ENCODE measurements at places on chromosomes 2 and 18.

- no peak for DNase-seq
Measured at GRCh38 chr2:241999184-241999583, 129.7 kb downstream of the RTP5 start.

DNA sequence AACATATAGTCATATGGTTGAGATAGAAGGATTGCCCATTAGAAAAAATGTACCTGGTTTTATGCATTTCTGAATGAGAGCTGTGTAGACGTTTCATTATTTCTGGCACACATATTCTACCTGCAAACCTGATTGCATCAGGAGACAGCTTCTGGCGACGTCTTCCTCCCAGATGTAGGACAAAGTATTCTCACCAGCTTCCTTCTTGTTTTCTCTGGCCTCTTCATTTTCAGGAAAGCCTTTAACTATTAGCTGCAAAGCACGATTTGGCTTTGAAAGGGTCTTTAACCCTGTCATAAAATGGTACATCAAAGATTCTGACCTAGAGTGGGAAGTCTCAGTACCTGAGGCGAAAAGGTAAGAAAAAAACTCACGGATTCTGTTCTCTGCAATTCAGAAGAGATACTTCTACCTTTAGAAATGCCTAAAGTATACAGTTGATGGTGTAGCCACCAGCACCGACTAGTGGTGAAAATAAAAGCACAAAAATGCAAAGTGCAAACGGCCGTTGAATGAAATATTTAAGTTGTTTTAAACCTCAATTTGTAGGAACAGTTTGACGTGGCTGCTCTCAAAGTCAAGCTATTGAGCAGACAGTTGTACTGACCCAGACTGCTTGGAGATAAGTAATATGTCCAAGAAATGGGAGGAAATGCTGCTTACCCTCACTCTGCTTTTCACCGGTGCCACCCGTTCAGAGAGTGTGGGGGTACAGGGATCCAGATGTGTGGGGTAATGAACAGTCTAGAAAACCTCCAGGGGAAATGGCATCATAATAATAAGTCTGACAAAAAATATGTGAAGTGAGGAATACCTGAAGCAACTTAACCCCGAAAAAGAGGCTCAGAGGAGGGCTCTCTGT is 20.2 kb downstream of the IL18RAP start:
- peak; percentile 10 for DNase-seq

- no peak for DNase-seq
Measured at GRCh38 chr2:74522516-74522915, 3.5 kb downstream of the DQX1 start.

GRCh38 chr2:85717308-85718008 is 23.3 kb downstream of the GNLY start:
- DNase-seq = no peak

- no peak for DNase-seq
Measured at GRCh38 chr2:204706939-204707338, 161.7 kb downstream of the PARD3B start.

DNA sequence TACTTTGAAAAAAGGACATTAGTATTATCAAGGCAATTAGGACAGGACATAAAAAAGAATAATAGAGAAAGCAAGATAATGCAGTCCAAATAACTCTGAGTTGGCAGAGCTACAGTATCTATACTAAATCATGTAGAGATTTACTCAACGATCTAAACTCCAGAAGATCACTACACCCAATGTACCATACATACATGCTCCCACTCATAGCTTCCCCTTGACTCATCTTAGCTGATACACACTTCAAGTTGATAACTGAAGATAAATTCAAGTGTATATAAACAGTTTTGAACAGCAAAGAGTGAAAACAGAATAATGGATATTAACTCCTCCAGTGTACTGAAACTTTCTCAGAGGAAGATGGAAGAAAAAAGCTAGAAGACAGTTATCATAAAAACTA is 78.5 kb downstream of the SESTD1 start:
- DNase-seq = no peak

DNA sequence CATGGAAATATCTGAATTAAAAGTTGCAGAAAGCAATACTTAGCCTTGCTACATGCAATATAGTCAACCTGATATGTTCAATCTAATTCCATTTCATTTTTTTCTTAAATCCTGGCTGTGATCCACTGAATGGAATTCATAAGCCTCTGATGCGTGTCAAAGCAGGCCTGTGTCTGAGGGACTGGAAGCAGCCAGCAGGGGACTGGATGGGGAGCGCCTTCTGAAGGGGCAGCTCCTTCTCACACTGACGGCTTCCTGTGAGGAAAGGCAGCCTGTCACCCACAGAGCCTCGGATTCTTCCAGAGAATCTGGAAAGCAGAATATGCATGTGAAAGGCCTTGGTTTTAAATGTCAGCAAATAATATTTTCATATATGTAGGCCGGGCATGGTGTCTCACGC is 73.5 kb downstream of the KCNF1 start:
- no peak for DNase-seq

GRCh38 chr2:233976690-233977294 is 59.6 kb downstream of the TRPM8 start:
- DNase-seq = no peak

GRCh38 chr2:179262077-179262660 is 2.5 kb downstream of the SESTD1 start:
- no peak for DNase-seq

DNA sequence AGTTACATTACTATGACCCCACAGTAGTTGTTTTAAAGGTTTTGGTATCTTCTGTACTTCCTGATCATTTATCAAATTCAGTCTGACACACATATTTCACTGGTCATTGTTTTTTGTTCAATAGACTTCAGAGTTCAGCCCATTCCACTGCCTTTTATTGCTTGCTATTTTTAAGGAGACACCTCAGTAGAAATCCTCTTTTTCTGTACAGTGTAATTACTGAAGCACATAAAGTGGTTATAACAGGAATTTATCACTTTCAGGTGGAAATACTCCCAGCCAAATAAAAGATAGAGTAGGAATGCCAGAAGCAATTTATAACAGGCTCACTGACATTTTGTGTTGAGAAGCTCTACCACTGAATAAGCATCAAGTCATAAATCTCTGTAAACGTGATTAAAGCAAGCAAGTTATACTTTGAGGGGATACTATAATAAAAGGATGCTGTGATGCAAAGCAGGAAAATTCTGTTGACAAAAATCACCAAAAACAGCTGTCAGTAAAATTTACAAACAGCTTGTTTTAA is 6.6 kb upstream of the BARD1 start:
- no peak for DNase-seq

GRCh38 chr18:76376668-76377358 is 118.2 kb downstream of the ZNF516 start:
- no peak for DNase-seq

DNA sequence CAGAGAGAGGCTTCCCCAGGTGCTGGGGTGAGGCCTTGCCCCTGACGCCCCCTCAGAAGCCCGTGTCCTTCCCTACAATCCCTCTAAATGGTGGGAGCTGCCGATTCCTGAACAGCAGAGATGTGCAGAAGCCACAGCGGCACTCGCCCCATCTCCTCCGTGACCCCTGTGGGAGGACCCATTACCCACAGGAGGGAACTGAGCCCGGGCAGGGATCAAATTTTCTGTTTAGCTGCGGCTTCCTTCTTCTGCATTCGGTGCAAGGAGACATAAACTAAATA is 181.2 kb upstream of the RAB6C start:
- DNase-seq = no peak

DNA sequence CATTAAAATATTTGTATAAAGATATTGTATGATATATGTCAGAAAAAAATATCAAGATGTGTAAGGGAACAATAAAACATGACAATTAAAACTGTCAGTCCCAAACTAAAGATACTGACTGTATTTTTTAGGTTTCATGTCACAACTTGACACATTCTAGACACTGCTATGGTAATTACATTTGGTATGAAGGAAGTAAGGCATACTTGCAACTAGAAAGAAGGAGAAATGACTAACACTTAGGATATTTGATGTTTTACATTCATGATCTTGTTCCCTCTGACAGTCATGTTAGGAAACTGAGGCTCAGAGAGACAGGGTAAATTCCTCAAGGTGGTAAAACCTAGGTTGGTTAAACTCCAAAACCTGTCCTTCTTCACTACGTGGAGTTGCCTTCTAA is 68.3 kb downstream of the TMEFF2 start:
- DNase-seq = no peak

DNA sequence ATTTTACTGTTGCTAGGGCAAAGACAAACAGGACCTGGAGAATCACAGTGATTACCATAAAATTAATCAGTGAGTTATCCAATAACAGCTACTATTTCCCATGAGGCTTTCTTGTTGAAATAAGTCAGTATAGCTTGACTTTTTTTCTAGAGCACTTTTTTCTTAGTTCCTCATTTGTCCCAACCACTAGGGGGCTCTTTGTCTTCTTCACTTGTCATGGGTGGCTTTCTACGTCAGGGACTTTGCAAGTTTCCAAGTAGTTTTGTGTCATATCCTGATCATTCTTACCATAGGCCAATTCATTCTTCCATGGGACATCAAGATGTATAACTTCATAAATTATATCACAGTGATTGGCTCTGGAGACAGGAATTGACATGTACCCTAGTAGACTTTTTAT is 1019.6 kb upstream of the PIK3C3 start:
- DNase-seq = no peak

DNA sequence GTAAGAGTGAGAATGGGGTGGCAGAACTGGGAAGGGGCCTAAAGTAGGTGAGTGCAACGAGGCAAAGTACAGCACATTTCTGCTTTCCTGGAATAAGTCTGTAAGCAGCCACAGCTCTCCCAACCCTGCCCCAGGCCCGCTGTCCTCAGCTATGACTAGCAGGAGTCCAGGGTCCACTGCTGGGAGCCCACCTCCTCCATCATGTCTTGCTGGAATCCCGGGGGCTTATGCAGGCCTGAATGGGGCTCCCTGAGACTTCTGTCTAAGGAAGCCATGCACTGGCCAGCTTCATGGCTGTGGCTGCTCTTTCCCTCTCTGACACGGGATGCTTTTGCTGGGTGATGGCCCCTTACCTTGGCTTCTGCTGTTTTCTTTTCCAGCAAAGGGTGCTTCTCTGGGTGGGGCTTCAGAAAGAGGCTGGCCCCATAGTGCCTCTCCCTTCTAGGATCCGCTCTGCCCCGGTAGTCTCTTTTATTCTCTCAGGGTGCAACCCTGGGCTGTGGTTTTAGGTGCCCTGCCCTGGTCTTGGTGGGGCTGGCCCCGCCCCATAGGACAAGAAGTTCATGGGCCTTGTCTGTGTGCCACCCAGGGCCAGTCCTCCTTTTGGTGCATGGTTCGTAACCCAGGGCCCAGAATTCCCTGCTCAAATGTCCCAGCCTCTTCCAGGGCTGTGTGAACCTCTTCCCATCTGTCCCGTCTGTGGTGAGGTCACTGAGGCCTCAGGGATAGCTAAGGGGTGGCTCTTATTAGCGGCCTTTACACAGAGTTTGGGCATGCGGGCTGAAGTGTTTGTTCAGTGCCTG is 33.8 kb upstream of the POLE4 start:
- DNase-seq = no peak

GRCh38 chr2:132593171-132593570 is 76.8 kb downstream of the LYPD1 start:
- no peak for DNase-seq

DNA sequence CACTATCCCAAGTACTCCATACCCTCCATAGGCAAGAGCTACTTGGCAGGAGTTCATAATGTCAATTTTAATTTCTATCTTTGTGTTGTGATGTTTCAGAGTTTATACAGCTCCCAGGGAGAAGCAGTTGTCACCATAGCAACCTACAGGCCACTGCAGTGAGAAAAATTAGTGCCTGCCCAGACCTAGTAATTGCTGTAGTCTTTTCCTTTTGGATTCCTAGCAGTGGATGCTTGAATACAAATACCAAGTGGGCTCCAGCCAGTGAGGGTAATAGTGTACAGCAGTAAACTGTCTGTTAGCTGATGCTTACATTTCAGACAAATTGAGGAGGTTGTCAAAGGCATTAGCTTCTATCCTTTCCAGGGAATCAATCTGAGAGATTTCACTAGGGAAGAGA is 26.7 kb downstream of the LHCGR start:
- no peak for DNase-seq

DNA sequence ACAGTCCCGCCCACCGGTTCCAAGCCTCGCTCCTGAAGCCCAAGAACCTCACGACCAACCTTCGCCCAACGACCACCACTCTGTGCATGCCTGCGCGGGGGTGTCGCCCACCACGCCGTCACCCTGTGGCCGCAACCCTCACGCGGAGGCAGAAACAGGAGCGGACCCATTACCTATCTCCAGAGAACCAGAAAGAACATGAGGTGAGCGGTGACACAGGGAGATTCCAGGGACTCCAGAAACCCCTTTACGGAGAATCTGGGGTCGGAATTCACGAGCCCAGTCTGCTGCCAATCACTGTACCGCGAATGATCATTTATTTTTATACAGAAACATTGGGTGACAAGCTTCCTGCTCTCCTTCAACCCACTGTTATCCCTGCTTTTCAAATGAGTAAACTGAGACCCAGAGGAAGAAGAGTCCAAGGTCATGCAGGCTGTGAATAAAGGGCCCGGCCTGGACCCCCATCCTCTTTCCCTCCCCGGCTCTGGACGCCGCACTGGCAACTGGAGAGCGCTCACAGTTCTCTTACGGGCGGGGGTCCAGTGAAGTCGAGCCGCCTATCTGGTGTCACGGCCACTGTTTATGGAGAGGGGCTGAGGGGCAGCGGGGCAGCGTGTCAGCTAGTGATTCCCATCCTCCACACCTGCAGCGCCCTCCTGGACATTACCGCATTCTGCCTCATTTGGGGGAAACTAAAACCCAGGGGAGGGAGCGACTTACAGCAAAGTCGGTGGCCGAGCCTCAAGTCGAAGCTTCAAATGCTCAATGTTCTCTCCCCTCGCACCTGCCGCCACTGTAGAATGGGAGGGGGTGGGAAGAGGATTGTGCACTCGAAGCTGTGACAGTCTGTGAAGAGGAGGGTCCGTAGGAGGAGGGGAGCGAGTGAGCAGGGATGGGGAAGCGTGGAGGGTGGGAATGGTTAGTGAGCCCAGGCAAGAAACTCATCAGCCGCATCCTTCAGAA is 723 bp upstream of the SLC30A3 start:
- no peak for DNase-seq
